H1 (cell line): ENCODE measurements at places on chromosomes 7 and 10. TPM values are rescaled to one million over a fixed set of nuclear protein-coding genes. Genes with fewer than 3 reads are reported as not detected.
A peak's percentile ranks its signal among the peaks of the same experiment; 100 is the strongest.

DNA sequence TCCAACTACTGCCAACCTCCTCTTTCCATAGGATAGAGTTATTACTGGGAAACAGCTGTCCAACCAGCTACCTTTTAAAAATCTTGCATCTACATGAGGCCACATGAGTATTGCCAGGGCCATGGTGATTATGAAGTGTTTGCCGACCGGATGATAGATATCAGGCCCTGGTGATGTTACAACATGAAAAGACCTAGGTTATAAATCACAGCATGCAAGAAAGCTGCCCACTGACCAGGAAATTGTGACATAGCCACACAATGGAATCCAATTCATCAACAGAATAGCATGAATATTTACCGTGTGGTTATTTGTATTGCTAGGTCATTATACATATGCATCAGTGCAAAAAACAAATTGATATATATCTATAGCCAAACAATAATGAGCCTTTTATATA is 517.0 kb downstream of the INHBA start:
- no peak for DNase-seq

- DNase-seq, result no peak
Observed at GRCh38 chr10:88881922-88882645, 2.0 kb downstream of the STAMBPL1 start.

DNA sequence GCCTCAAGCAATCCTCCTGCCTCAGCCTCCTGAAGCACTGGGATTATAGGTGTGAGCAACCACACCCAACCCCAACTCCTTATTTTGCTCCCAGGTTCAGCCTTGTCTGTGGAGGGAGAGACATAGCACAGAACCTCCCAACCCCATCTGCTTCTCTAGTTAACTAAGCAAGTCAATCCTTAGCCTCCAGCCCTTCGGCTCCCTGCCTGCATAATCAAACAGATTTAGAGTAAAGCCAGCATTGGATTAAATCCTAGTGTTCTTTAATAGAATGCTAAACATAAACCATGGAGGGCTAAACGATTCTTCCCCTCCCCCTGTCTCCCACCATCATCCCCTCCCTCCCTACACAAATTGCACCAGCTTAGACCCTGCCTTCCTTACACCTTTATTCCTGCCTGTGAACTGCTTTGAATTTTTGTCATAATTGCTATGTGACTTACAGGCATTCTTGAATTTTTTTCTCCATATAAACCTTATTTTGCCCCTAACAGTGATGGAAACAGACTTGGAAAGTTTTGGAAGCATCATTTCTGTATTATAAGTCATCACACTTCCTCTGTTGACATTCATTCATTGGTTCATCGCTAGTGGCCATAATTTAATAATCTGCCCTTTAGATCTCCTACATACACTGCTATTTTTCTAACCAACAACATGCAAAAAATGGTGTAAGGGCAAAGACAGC is 72.6 kb upstream of the TOMM7 start:
- DNase-seq, result peak; percentile 31

DNA sequence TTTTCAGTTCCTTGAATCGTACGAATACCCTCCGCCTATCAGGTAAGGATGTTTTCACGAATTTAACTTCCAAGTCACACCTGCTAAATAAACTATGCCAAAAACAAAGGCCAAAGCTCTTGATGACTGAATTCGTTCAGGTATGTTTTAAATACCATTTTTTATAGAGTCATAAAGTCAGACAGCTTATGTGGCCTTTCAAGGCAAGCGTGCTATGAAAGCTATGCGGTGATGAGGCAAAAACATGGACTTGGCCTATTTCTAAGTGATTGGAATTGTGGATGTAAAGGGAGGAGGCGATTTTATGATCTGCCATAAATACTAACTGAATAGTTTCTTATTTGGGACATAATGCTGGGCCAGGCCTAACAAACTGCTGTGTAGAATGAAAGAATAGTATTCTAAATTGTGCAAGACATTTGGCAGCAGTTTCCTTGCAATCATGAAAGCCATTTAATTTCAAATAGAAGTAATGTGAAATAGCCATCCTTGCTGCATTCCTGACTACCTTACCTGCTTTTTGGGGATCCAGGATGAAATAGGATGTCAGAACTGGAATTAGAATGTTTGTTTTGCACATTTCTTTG is 14.0 kb downstream of the SLC39A12 start:
- DNase-seq, result no peak

The SNX10 gene
- 9.6 and 9.9 TPM in 2 replicates for total RNA-seq

The PLCE1 gene
- total RNA-seq, result 0.06 and 0.10 TPM in 2 replicates
